NCI-H1092 treated with DMSO at 0.1 percent for 48 hours (cell line): ENCODE measurements at places on chromosomes 7 and 10.
A peak's percentile ranks its signal among the peaks of the same experiment; 100 is the strongest.

DNA sequence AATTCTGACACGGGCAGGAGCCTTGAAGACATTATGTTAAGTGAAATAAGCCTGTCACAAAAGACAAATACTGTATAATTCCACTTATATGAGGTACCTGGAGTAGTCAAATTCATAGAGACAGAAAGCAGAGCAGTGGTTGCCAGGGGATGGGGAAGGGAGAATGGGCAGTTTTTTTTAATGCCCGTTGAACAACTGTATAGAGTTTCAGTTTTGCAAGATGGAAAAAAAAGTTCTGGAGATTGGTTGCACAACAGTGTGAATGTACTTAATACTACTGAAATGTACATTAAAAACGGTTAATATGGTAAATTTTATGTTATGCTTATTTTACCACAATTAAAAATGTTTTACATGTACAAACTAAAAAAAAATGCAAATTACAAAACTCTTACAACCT, 63.6 kb upstream of the EFCAB10 start:
- no peak for DNase-seq

GRCh38 chr10:3787016-3787400, 2.0 kb upstream of the KLF6 start:
- no peak for DNase-seq

DNA sequence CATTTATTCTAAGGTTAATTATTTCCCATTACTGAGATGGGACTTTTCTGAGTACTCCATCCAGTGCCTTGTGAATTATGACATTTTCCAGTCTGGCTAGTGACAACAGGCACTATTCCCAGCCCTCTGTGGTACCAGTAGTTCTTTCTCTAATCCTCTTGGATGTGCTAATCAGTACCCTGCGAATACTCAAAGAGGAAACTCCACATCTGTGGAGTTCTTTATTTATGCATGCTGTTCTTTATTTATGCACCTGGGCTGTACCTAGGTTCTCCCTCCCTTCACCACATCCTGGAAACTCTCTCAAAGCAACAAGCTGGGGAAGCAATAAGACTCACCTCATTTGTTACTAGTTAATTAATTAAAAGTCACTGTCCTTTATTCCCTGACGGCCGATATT, 83.5 kb downstream of the TSPAN12 start:
- no peak for DNase-seq

DNA sequence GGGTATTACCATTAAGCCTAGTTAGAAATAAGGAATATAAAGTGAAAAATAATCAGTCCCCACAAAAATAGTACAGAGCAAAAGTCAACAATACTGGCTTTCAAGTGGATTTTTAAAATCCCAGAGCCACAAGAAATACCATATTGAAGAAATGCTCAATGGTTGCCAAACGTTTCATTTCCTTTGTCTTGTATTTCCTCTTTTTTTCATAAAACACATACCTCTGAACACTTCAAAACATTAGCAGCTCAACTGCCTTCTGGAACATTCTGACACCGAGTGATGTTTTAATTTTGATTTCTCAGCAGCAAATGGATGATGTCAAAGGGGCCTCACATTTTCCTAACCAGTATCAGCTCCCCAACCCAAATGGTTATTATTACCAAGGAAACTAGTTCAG, 10.5 kb downstream of the NOD1 start:
- no peak for DNase-seq

DNA sequence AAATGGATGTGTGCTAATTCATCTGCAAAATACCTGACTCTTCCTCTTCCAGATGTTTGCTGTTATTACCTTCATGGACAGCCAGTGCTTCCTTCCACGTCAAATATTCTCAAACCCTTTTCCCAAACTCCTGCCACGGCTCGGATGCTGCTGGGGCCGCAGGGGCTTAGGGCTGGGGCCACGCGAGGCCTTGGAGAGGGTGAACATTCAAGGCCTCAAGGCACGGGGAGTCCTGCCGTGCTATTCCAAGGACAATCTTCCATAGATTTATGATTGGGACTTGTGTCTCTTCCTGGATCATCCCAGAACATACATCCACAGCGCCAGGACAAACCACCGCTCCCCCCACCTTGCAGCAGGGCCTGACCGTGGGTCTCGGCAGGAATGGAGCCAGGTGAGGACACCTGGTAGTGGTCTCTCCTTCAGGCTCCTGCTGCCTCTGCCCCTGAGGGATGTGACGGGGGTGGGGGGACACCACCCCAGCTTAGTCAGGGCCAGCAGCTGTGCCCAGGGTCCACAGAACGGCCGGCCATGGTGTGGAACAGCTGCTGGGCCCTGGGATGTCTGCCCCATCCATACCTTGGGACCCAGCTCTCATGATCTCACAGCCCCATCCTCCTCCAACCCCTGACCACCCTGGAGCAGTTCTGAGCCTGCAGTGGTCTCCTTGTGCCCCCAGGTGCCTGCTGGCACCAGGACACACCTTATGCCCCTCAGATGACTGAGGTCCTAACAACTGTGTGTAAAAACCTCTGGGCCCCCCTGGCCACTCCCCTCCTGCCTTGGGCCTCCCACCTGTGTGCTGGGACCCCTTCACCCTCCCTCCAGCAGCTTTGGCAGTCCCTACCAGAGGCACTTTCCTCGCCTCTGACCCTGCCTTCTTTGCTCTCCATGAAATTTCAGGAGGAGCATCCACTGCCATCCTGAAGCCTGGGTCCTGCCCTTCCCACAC, 16.7 kb downstream of the VIPR2 start:
- no peak for DNase-seq

- DNase-seq = peak; percentile 24
These were observed 243.6 kb downstream of the KCNMA1 start for GRCh38 chr10:77393821-77394501.

GRCh38 chr10:100006243-100006886, 3.4 kb downstream of the DNMBP start:
- no peak for DNase-seq

GRCh38 chr10:112756235-112756527, 193.9 kb upstream of the TCF7L2 start:
- no peak for DNase-seq
